Activated T-helper 1 cell treated with Interleukin-2 at 50 U/mL for 16 hours (primary cell): ENCODE measurements at places on chromosomes 5 and 9.

DNA sequence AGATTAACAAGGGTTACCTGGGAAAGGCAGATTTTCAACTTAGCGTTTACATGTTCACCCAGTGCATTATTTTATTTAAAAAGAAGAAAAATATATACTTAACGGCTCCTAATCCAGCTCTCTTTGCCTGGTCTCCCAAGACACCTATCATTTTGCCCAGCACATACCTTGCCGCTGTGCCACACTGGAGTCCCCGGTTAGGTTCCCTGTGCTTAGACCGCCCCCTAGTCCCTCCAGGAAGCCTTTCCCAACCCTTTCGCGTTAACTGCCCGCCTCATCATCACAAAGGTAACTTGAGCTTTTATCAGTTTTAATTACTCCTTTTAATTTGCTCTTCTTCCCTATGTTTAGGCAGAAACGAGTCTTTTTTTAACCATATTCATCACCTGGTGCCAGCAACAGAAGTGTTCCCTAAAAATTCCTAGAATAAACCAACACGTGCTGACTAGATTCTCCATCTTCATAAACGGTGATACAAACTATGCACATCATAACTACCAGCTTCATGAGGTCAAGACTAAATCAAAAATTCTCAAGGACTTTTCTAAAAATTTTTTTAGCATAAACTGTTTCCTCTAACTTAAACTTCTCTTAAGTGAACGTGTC is 19.7 kb downstream of the DNAJA1 start:
- DNase-seq: no peak

GRCh38 chr5:125481506-125482465 is 735.3 kb upstream of the ZNF608 start:
- DNase-seq: no peak

- no peak for DNase-seq
Measured at GRCh38 chr9:87863882-87864465, 18.7 kb upstream of the SPATA31E1 start.

GRCh38 chr5:142847898-142848790 is 78.0 kb downstream of the ARHGAP26 start:
- no peak for DNase-seq

- no peak for DNase-seq
Measured at GRCh38 chr9:79623799-79624721, 52.3 kb downstream of the TLE4 start.

GRCh38 chr9:93237540-93237939 is 53.6 kb downstream of the WNK2 start:
- DNase-seq: no peak

- DNase-seq: no peak
Measured at GRCh38 chr5:136309932-136310598, 55.3 kb downstream of the TRPC7 start.

DNA sequence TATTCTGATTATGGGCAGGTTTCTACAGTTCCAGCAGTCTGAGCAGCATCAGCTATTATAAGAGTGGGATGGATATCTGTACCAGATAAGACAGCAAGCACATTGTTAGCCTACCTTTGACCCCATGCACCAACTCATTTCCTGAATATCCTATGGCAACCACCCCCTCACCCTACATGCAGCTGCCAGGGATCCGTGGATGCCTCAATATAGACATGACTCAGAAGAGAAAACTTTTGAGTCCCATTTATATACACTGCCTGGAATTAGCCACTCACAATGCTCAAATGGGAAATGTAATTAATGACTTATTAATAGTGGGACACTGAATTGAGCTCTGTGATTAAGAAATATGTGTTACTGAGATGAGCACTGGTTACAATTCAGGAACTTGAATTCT is 124.4 kb downstream of the SSBP2 start:
- DNase-seq: no peak

DNA sequence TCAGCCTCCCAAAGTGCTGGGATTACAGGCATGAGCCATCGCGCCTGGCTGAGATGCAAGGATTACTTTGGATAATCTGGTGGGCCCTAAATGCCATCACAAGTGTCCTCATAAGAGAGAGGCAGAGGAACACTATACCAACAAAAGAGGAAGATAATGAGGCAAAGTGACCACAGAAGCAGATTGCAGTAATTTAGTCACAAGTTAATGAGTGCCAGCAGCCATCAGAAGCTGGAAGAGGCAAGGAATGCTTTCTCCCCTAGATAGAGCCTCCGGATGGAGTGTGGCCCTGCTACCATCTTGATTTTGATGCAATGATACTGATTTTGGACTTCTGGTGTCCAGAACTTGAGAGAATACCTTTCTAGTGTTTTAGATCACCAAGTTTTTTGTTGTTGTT is 122.3 kb downstream of the SPATA31D1 start:
- DNase-seq: no peak

DNA sequence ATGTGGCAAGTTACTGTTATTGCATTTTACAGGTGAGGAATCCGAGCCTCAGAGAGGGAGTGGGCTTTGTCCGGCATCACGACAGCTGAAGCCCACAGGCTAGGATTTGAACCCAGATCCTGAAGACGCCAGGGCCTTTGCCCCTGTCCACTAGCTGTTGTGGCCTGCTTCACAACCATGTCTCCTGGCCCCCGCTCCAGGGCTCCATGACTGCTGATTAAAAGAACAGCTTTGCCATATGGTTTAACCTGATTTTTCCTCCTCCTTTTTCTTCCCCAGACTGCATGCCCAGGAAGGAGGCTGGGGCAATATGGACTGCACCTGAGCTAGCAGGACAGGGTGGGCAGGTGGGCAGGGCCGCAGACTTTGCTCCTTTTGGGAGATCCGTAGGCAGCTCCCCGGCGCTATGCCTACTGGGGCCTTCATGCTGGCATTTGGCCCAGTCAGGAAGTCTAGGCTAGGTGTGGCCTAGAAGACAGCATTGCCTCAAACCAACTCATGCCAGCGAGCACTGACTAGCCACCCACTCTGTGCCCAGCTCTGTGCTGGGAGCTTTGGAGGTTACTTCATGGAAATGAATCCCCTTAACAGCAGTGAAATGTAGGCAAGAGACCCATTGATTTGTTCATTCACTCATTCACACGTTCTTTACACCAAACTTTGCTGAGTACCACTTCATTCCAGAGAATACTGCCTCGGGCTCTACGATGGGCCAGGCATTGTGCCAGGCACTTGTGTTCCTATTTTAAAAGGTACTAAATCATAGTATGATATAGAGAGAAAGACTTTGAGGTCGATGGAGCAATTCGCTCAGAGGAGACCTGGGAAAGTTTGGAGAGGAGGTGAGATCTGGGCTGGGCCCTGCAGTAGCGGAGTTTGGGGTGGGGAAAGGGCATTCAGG is 94.3 kb upstream of the CPEB4 start:
- no peak for DNase-seq

DNA sequence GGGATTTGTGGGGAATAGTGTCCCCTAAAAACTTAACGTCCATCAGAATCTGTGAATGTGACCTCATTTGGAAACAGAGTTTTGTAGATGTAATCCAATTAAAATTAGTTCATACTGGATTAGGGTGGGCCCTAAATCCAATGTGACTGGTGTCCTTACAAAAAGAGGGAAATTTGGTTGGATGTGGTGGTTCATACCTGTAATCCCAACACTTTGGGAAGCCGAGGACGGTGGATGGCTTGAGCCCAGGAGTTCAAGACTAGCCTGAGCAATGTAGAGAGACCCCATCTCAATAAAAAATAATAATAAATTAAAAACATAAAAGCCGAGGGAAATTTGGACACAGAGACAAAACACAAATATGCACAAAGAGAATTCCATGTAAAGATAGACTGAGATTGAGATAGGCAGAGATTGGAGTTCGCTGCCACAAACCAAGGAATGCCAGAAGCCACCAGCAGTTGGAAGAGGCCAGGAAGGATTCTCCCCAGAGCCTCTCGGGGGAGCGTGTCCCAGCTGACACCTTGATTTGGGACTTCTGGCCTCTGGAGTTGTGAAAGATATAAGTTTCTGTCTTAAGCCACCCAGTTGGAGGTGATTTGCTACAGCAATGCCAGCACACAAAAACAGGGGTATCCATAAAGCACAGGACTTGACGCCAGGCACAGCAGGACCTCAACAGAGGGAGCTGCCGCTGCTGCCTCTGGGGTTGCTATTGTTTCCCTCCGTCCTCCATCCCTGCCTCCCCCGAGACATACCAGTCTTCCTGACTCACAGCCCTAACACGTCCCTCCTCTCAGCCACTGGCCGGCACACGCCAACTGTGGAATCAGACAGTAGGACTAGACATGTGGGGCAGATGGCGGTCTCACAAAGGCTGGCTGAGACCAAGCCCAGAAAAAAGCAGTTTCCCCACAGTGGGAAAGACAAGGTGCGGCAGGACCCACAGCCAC is 73.8 kb upstream of the IL17B start:
- DNase-seq: no peak

- DNase-seq: peak; percentile 15
Measured at GRCh38 chr5:124649491-124650146, 96.8 kb downstream of the ZNF608 start.

- DNase-seq: no peak
Measured at GRCh38 chr5:9047932-9048331, 497.9 kb downstream of the SEMA5A start.

DNA sequence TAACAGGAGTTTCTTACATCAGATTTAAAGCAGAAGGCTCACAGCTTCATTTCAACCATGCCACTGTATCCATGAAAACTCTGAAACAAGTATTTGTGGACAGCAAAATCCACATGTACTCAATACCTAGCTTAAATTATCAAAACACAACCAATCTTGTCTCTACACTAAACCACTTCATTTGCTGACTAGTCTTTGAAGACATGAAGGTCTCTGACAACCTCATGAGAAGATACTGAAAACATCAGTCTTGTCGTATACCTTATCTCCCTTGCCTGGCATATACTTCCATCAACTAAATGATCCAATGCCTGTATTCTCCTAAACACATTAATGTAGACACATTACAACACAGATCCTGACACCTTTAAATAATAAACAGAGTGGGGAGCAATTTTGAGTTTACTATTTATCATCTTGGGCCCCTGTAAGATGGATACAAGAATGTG is 2.9 kb downstream of the RPS23 start:
- no peak for DNase-seq

GRCh38 chr9:98964911-98965336 is 21.2 kb downstream of the COL15A1 start:
- DNase-seq: no peak

- DNase-seq: no peak
Measured at GRCh38 chr5:132019337-132019736, 7.9 kb upstream of the ACSL6 start.

DNA sequence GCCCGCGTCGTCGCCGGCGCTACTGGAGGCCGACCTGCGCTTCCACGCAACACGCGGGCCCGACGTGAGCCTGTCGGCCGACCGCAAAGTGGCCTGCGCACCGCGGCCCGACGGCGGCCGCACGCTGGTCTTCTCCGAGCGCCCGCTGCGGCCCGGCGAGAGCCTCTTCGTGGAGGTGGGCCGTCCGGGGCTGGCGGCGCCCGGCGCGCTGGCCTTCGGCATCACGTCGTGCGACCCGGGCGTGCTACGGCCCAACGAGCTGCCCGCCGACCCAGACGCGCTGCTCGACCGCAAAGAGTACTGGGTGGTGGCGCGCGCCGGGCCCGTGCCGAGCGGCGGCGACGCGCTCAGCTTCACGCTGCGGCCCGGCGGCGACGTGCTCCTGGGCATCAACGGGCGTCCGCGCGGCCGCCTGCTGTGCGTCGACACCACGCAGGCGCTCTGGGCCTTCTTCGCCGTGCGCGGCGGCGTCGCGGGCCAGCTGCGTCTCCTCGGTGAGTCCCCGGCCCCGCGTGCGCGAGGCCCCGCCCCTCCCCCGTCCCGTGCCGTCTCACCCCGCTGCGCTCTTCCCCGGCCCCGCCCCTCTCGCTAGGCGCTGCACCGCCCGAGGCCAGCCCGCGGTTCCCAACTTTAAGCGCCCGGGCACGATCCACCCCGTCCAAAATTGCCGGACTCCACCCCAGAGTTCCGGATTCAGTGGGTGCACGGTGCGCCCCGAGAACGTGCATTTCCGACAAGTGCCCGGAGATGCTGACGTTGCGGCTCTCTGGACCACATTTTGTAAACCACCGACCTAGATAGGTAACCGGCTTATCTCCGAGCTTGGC is 42.8 kb downstream of the NEURL1B start:
- DNase-seq: peak; percentile 34

DNA sequence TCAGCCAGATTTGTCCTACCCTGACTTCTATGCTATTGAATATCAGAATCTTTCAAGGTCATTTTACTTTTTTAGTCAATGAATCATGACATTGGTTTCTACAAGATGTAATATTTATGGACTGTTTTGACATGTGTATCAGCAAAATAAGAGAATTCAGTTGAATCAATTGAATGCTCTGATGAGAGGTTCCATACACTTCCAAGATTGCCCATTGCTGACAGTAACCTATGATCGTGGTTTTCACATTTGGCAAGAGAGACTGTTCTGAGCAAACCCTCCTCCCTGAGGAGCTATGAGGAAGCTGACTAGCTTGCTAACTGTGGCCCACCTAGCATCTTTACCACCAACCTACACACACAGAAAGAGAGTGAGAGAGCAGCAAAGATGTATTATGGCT is 56.7 kb upstream of the FST start:
- DNase-seq: no peak

DNA sequence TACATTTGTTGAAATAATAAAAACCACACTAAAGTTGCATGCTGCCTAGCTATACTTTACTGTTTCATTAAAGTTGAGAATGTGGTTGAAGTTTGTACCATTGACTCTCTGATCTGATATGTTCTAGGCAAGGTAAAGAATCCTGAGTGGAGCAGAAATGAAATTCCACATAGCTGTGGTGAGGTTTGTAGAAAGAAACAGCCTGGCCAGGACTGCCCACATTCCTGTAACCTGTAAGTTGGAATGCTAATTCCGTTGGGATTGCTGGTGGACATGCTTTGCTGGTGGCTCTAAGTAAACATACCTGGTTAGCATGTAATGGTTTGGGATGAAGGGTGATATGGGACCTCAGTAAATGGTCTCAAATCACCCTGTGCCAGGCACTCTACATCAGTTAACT is 16.8 kb downstream of the NFX1 start:
- DNase-seq: no peak

- no peak for DNase-seq
Measured at GRCh38 chr5:67303356-67303755, 106.8 kb upstream of the CD180 start.

GRCh38 chr5:96743065-96743768 is 64.5 kb downstream of the ERAP1 start:
- DNase-seq: no peak

- DNase-seq: no peak
Measured at GRCh38 chr9:81535542-81536241, 153.7 kb downstream of the TLE1 start.

DNA sequence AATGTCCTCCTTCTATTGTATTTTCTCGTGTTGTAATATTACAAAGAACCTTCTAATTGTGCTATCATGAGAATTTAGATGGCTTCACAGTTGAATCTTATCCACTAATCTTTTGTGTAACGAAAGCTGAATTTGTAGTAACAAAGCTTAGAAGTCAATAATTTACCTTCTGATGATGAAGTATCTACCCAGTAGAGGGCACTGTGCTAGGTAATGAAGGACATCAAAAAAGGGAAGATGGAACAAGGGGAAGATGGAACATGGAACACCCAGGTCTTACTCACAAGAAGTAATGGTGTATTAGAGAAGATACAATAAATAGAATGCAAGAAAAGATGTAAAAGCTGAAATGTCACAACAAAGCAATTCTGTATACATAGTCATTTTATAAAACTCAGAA is 131.0 kb upstream of the CCNG1 start:
- DNase-seq: no peak
